Activated naive CD4-positive, alpha-beta T cell treated with anti-CD3 and anti-CD28 coated beads for 36 hours (primary cell): ENCODE measurements at places on chromosomes 11 and 22.

GRCh38 chr11:6411594-6412031 is 7.3 kb downstream of the APBB1 start:
- DNase-seq = no peak

- DNase-seq = peak; percentile 75
Observed at GRCh38 chr11:96341211-96342013, 1.6 kb downstream of the MAML2 start.

- DNase-seq = no peak
Observed at GRCh38 chr22:20114506-20115475, 1.1 kb upstream of the RANBP1 start.

DNA sequence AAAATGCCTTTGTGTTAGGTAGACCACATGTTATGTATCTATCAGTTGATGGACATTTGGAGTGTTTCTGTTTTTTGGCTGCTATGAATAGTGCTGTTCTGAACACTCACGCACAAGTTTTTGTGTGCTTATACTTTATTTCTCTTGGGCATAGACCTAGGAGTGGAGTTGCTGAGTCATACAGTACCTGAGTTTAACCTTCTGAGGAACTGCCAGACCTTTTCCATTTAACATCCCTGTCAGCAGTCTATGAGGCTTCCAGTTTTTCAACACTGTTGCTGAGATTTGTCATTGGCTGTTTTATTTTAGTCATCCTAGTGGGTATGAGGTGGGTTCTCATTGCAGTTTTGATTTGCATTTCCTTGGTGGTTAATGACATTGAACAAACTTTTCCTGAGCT is 4.4 kb downstream of the CTTN start:
- no peak for DNase-seq

DNA sequence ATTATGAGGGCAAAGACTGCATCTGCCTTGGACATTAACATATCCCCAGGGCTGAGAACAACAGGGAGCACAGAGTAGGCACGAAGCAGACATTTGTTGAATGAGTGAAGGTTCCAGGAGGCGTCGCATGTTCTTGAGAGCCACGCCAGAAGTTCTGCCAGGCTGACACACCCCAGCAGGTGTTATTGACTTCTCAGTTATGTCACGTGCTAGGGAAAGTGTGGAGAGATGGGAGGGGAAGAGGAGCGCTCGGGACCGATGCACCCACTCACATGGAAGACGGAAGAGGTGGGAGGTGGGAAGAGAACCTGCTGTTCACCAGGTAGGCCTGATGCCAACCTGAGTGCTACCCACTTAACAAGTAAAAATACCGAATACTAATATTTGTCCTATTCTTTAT is 232.8 kb downstream of the LARGE1 start:
- DNase-seq = no peak

GRCh38 chr11:43567396-43567975 is 113.1 kb upstream of the HSD17B12 start:
- no peak for DNase-seq

DNA sequence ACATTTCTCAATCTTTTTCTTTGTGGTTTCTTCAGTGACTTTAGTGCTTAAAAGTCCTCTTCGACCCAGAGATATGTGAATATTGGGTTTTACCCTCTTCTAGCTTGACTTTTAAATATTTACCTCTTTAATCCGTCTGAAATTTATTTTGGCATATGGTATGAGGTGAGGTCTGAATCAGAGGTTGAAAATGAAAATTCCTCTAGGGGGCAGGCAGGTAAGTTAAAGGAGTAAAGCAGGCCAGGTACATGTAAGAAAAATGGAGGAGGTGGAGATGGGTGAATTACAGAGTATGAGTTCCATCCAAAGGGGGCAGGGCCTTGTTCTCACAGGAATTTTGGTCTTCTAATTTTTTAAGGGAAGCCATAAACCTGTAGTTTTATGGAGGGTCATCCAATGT is 263.8 kb upstream of the NARS2 start:
- DNase-seq = no peak

DNA sequence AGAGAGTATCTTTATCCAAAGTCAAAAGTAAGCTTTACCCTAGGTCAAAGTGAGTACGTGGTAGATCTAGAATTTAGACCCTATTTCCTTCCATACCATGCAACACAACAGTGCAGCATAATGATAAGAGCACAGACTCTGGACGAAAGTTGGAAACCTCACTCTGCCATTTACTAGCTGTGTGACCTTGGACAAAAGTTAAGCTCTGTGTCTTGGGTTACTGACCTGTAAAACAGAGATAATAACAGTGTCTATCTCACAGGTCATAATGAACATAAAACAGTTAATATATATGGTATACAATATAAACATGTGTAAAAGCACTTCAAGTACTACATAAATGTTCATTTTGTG is 13.6 kb upstream of the CHRNA10 start:
- no peak for DNase-seq

GRCh38 chr22:17976121-17976520 is 48.2 kb downstream of the MICAL3 start:
- DNase-seq = no peak

GRCh38 chr11:103731670-103732069 is 304.8 kb upstream of the DDI1 start:
- no peak for DNase-seq

GRCh38 chr11:99257131-99257530 is 236.4 kb downstream of the CNTN5 start:
- DNase-seq = no peak

- no peak for DNase-seq
Observed at GRCh38 chr11:65596520-65596919, 920 bp upstream of the KCNK7 start.

DNA sequence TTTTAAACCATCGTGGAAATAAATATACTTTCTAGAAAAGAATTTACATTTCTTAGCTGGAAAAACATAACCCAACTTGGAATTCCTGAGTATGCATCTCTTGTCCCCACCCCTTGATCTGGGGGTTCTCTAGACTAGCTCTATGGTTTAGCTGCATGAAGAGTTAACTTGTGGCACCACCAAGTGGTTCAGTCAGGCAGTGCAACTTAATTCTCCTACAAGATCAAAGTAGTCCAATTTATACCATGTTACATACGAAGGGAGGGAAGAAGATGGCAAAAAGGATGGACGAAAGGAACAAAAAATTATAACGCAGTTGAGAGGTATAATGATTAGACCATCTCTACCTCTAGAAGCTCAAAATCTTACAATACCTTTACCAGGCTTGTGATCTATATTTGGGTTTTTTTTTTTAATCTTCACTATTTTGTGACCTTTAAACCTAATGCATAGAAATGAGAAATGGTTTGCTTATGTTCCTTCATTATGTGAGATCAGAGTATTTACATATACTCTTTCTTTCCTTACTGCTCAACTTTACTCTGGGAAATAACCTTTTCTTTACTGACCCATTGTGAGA is 28.5 kb upstream of the ALKBH3 start:
- DNase-seq = peak; percentile 87

- DNase-seq = no peak
Observed at GRCh38 chr22:40237788-40238424, 60.2 kb downstream of the TNRC6B start.

DNA sequence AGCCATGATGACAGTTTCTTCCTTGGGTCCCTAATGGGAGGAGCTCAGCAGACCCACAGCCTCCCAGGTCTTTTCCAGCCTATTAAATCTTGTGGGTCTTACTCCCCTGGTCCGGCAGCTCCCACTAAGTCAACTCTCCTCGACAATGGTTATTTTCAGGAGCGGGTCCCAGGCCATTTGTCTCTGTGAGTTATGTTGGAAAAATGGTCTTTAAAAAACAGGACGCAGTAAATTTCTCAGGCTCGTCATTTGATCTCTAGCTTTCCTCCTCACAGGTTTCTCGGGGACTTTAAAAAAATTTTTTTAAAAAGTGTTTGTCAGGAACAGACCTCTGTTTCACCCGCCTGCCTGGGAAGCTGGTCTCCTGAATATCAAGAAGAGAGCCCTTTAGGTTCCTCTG is 397.5 kb upstream of the NARS2 start:
- DNase-seq = no peak

GRCh38 chr11:129315781-129316579 is 59.7 kb upstream of the BARX2 start:
- DNase-seq = no peak

- no peak for DNase-seq
Observed at GRCh38 chr11:77283101-77283500, 18.4 kb downstream of the GDPD4 start.

GRCh38 chr11:129698212-129698611 is 117.4 kb upstream of the TMEM45B start:
- DNase-seq = no peak

DNA sequence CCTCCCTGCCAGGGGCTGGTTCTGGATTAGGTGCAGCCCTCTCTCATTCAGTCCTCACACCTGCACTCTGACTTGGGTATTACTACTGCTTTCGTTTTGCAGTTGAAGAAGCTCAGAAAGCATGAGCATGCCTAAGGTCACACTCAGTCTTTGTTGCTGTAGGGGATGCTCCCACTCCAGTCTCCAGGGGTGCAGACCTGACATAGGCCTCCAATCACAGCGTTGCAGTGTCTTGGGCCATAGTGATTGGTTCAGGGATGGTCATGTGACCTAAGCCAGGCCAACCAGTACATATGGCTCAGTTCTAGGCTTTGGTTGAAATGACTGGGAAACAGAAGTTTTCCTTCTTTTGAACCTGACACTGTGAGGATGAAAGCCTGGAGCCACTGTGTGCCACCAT is 61.7 kb downstream of the FBXO7 start:
- no peak for DNase-seq

DNA sequence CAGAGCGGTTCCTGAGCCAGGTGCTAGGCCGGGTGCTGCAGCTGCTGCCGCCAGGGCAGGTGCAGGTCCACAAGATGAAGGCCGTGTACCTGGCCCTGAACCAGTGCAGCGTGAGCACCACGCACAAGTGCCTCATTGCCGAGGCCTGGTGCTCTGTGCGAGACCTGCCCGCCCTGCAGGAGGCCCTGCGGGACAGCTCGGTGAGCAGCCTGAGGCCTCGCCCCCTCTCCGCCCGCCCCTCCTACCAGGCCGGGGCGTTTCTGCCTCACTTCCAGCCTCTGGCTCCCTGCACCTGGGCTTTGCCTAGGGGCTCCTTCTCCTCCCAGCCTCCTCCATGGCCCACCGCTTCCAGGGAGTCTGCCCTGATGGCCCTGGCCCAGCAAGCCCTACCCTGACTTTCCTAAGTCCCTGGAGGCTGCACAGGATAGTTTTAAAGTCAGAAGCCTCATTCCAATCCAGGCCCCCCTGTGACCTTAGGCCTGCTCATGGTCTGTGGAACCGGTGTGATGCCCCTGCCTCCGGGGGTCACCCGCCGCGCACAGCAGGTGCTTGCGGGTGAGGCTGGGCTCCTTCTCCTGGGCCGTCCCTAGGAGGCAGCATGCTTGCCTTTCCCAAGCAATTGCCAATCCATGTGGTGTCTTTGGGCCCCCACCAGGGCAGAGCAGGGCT is 5.5 kb downstream of the TCIRG1 start:
- no peak for DNase-seq

- no peak for DNase-seq
Observed at GRCh38 chr11:134574425-134574824, 162.4 kb upstream of the B3GAT1 start.

- no peak for DNase-seq
Observed at GRCh38 chr11:127070808-127071207, 70.2 kb upstream of the KIRREL3 start.
